ENCODE measurements at places on chromosomes 7 and 10.
A peak's percentile ranks its signal among the peaks of the same experiment; 100 is the strongest.

GRCh38 chr7:69946901-69947300 lies 348.6 kb downstream of the AUTS2 start:
- DNase-seq: no peak

DNA sequence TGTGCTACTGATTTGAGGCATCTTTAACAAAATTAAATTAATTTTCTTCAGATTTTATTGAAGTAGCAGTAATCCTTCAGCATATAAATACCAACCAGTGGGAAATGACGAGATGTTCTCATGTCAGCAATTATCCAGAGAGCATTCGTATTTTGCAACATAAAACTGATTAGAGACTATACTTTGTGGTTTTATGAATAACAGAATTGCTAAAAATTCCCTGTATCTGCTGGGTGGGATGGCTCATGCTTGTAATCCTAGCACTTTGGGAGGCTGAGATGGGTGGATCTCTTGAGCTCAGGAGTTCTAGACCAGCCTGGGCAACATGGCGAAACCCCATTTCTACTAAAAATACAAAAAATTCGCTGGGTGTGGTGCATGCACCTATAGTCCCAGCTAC lies 56.9 kb downstream of the ATAD1 start:
- DNase-seq: no peak

DNA sequence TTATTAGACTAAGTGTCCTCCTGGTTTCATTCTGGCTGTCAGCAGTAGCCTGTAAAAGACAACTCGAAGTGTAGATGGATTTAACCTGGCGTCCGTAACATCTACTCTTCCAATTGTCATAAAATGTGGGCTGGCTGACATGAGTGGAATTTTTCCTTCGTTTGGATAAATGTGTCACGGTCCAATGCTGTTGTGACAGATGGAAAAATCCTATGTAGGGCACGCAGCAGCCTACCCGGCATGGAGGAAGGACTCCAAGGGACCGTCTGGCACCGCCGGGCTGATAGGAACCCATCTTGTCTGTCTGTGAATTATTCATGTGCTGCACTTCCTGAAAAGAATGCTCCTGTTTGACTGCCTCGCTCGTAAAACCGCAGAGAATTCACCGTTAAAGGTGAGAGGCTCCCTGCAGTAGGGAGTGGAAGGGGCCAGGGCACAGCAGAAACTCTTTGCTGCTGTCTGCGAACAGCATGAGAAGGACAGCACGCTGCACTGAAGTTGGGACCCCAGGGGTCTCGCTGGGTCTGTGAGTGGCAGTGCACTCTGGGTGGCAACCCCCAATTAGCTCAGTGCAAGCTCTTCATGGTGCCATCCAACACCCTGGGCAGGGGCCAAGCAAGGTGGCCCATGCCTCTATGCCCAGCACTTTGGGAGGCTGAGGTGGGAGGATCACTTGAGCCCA lies 1.6 kb upstream of the ORAI2 start:
- DNase-seq: no peak

DNA sequence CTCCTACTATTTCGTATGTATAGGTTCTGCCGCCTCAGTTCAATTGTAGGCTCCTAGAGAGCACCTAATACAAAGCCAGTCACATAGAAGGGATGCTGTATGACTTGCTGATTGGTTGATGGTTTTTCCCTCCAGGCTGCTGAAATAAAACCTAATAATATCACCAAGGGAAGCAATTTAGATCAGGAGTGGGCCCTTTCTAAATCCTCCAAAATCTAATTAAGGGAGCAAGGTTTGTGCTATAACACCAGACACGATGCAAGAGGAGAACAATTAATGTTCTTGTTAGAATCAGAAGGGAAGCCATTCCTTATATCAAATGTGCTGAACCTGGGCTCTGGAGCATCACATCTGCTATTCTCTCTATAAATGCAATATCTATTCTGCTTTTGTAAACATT lies 42.0 kb upstream of the SLC13A1 start:
- DNase-seq: no peak

DNA sequence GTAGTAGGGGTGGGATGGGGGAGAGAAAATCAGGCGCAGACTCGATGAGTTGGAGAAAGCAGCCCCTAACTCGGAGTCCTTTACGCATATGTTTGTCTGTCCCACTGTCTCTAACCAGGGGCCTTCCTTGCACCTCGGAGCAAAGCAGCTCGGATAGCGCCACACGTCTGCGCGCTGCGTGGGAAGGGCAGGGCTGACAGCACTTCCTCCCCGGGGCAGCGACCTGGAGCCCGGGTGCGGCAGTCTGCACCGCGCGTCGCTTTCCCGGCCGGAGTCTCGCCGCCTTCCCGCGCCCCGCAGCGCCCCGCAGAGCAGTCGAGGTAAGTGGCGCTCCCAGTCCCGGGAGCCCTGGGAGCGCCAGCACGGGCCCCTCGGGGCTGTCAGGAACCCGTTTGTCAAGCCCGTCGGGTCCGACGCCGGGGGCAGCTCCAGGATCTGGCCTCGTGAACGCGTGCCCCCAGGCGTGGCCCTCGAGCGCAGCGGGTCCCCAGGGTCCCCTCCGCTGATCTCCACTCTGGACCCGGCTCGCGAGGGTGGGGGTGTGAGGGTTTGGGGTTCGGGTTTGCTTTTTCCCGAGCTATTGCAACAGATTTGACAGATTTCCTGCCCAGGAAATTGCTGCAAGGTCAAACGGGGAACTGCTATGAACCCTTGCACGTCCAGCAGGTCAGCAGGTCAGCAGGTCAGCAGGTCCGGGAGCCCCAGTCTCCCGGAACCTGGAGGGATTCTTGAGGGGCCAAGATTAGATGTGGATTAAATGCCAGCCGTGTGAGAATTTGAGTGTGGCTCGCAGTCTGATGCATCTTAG lies 597 bp downstream of the APBB1IP start:
- DNase-seq: no peak

GRCh38 chr10:78899098-78899754 lies 169.5 kb upstream of the ZMIZ1 start:
- no peak for DNase-seq

DNA sequence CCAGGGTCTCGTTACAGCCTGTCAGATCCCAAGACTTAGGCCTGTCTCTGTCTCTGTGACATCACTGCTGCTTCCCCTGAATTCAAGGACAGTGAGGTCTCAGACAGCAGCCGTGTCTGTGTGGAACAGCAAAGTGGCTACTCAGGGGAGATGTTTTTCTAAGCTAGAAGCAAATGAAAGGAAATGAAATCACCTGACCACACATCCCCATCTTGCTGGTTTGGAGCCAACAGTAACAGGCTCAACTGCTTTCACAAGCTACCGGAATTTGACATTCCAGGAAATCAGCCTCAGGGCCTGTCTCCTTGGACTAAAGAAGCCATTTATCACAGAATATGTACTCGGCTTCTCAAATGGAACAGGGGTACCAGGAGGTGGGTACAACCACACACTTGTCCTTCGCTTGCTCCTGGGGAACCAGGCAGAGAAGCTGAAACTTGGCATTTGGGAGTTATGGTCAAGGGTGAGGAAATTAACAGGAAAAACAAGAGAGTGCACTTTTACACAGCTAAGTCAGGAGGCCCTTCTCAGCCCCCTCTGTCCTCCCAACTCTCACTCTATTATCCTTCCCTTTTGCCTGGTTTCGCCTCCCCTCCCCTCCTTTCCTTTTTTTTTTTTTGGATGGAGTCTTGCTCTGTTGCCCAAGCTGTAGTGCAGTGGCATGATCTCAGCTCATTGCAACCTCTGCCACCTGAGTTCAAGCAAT lies 73.2 kb downstream of the SPDYE5 start:
- DNase-seq: peak; percentile 96

- DNase-seq: no peak
Measured at GRCh38 chr10:6885284-6885683, 305.2 kb upstream of the PRKCQ start.

DNA sequence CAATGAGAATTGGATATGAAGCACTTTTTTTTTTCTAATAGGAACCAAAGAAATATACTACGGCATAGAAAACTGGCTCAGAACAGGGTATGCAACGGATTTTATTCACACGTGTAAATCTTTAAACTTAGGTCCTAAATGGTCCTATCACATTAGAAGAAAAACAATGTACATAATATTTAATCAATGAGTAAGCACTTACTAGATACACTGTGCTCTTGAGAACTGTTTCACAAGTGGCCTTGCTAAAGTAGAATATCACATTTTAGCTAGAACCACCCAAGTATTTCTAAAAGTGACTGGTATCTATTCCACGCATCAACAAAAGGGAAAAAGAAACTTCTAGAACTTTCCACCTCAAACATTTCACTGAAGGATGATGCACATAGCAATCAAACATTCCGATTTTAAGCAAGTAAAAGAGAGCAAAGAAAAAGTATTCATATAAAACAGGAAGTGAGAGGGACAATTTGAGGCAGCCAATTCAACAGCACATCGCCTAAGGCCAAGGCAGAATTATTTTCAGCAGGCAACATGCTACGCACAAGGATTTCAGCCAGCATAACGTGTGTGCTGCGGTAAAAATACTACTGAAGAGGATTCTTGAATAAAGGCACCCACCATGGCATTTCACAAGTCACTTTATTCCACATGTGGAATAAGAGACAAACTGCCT lies 55.8 kb downstream of the PARD3 start:
- no peak for DNase-seq

DNA sequence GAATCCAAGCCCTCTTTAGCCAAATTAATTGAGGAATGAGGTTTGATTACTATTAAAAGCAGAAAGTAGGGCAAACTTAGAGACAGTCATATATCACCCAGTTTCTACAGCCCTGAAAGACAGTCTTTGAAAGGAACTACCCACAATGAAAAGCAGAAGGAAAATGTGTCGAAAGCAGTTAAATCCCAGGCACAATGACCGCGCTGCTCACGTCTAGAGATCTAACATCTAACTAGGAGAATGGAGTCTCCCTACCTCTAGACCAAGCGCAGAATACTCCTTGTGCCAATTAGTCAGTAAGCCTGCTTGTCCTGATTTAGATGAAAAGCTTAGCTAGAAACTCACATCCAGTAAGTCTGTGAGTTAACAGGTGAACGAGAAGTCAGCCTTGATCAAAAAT lies 350.0 kb downstream of the FGFR2 start:
- DNase-seq: no peak

- no peak for DNase-seq
Measured at GRCh38 chr10:35215107-35215506, 88.5 kb downstream of the CREM start.

GRCh38 chr10:30534465-30535144 lies 94.9 kb downstream of the LYZL2 start:
- DNase-seq: peak; percentile 49

- DNase-seq: peak; percentile 93
Measured at GRCh38 chr10:63573068-63573697, 52.0 kb downstream of the REEP3 start.

DNA sequence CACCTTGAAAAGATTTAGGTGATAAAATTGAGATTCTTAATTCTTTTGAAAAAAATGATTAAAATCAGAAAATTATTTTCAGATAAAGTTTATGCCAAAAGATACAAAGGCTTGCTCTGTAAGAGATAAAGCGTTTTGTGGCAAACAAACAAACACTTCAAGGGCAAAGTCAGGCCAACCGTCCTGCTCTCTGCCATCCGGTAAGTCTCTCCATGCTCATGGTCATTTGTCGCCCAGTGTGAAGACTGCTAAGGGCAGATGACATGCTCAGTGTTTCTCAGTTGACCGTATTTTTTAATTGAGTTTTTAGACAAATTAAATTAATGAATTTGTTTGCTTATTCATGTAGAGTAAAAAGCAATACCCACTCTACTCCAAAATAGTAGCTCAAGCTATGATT lies 60.0 kb downstream of the PTPRE start:
- no peak for DNase-seq

GRCh38 chr7:79185605-79186004 lies 267.9 kb downstream of the MAGI2 start:
- no peak for DNase-seq

DNA sequence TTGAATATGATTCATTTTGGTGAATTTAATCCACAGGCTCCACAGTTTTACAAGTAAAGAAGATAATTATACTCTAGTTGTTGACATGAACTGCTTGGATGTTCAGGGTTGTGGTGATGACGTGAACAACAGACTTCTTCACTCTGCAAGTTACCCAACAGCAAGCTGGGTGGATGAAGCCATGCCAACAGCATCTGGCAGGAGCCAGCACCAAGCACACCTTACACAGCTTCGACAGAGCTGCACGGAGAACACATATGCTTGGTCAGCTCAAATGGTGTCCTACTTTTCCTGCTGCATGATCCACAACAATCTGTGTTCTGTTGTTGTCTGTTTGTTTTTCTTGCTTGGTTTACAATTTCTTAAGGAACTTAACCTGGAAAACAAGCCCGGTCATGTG lies 9.8 kb downstream of the NOD1 start:
- DNase-seq: no peak

DNA sequence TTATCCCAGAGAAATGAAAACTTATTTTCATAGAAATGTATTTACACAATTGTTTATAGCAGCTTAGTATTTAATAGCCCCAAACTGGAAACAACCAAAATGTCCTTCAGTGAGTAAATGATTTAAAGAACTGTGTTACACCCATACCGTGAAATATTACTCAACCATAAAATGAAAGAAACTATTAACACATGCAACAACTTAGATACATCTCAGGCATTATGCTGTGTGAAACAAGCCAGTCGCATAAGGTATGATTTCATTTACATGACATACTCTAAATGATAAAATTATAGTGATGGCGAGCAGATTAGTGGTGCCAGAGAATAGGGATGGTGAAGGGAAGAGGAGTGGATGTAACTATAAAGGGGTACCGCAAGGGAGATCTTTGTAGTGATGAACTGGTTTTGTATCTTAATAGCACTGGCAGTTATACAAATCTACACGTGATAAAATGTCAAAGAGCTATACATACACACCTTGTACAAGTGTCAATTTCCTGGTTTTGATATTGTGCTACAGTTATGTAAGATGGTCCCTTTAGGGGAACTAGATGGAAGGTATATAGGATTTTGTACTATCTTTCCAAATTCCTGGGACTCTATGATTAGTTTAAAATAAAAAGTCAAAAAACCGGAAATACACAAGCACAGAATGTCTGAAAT lies 40.5 kb downstream of the MACC1 start:
- DNase-seq: no peak

GRCh38 chr7:142299237-142299781 lies 41.5 kb upstream of the PRSS58 start:
- no peak for DNase-seq

GRCh38 chr10:132832186-132832969 lies 46.4 kb upstream of the NKX6-2 start:
- no peak for DNase-seq

DNA sequence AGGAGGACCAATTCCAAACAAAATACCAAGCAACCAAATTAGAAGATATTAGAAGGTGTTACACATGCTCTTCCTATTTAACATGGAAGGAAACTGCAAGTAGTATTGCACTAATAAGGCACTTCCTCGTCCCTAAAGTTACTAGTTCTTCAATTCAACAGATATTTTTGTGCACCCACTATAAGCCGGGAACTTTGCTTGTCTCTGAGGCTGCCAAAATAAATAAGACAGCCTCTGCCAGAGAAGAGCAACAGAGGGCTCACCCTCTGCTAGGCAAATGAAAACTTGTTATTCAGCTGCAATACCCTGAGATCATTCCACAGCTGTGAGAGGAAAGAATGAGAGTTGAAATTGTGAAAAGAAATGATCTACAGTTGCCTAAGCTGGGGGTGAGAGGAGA lies 37.4 kb upstream of the GSAP start:
- peak; percentile 77 for DNase-seq

- no peak for DNase-seq
Measured at GRCh38 chr10:121854809-121855445, 72.9 kb downstream of the ATE1 start.

GRCh38 chr7:76346778-76347177 lies 12.0 kb downstream of the YWHAG start:
- DNase-seq: peak; percentile 20

GRCh38 chr10:86261941-86262687 lies 104.5 kb downstream of the GRID1 start:
- no peak for DNase-seq

- peak; percentile 54 for DNase-seq
Measured at GRCh38 chr7:140074780-140075179, 12.0 kb upstream of the PARP12 start.
